ENCODE measurements at places on chromosomes 11 and 22. TPM values are rescaled to one million over a fixed set of nuclear protein-coding genes. Genes with fewer than 3 reads are reported as not detected.
A peak's percentile ranks its signal among the peaks of the same experiment; 100 is the strongest.

DNA sequence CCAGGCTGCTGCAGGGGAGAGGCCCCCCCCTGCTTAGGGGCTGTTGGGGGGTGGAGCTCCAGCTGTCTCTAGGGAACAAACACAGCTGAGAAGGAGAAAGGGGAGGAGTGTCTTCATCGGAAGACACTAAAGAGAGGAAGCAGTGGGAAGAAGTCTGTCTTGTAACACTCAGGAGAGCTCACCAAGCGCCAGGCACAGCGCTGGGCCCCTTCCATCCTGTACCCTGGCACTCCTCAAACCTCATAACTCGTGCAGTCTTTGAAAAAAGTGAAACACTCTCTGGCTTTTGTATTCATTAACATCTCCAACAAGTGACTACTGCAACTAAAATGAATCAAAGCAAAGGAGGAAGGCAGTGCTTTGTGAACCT is 67.4 kb upstream of the PRDM11 start:
- peaks cover 28% of the 10 kb centered on the region for H3K4me1 ChIP-seq
- H3K4me3 ChIP-seq = no peak overlapping the region
- H3K27me3 ChIP-seq = no peaks in the 10 kb centered on the region
- H3K27ac ChIP-seq = no peak overlapping the region
- DNase-seq = no peak

DNA sequence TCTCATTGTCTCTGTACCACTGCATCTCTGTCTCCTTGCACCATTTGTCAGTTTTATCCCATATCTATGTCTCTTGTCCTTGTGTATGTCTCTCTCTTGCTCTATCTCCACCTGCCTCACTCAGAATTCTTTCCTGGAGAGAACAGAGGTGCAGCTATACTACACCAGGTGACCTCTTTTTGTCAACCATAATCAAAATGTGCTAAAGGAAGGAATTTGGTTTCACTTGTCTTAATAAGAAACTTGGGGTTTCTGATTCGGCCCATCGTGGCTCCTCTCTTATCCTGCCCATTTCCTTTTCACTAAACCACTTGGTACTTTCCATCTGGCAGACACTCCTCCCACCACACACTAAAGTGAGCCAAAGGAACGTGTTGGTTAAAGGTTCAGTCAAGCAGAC is 2.0 kb upstream of the C11orf42 start:
- no peak overlapping the region for H3K4me3 ChIP-seq
- peaks cover 4% of the 10 kb centered on the region for H3K4me1 ChIP-seq
- DNase-seq = no peak

GRCh38 chr11:66361502-66361941 is 10.0 kb downstream of the SLC29A2 start:
- no peaks in the 10 kb centered on the region for H3K27me3 ChIP-seq
- peaks cover 2% of the 10 kb centered on the region for H3K4me1 ChIP-seq
- no peak for DNase-seq
- no peak overlapping the region for H3K4me3 ChIP-seq

GRCh38 chr11:61752117-61752924 is at the start of gene MYRF:
MYRF (plus strand) TSS chr11:61752636; CDS start chr11:61752745, 109 bp downstream.
- no peak for DNase-seq
- H3K4me1 ChIP-seq = peaks cover 19% of the 10 kb centered on the region
- peaks cover 3% of the 10 kb centered on the region for H3K27me3 ChIP-seq

GRCh38 chr11:71252770-71253730 is 673 bp upstream of the SHANK2 start:
- H3K27ac ChIP-seq = peak overlapping the region; percentile 82
- no peaks in the 10 kb centered on the region for H3K36me3 ChIP-seq
- H3K4me1 ChIP-seq = peaks cover 30% of the 10 kb centered on the region

GRCh38 chr11:23995891-23996290 is 501.0 kb upstream of the LUZP2 start:
- H3K27ac ChIP-seq = no peak overlapping the region
- no peaks in the 10 kb centered on the region for H3K36me3 ChIP-seq
- H3K27me3 ChIP-seq = no peaks in the 10 kb centered on the region
- no peak for DNase-seq
- H3K4me3 ChIP-seq = no peak overlapping the region
- no peaks in the 10 kb centered on the region for H3K4me1 ChIP-seq

- no peaks in the 10 kb centered on the region for H3K4me1 ChIP-seq
- no peak for DNase-seq
- H3K27ac ChIP-seq = no peak overlapping the region
- no peaks in the 10 kb centered on the region for H3K27me3 ChIP-seq
- no peaks in the 10 kb centered on the region for H3K36me3 ChIP-seq
- no peak overlapping the region for H3K4me3 ChIP-seq
These were observed 15.3 kb upstream of the ZBTB16 start for GRCh38 chr11:114044042-114044871.

DNA sequence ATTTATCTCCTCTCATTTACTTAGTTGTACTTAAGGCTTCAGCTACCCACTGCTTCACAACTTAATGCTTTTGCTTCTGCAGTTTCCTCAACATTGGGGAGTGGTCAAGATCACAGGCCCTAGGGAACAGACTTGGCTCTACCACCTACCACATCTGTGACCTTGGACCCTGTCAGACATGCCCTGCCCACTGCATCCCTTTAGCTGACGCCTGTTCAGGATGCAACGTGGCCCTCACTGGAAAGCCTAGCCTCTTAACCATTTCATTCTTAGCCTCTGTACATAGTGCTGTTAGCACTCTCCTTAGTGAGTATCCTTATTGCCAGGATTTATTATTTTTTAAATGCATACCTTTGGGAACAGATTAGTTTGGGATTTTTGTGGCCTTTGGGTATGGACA is 34.4 kb downstream of the TNRC6B start:
- no peaks in the 10 kb centered on the region for H3K36me3 ChIP-seq
- H3K4me1 ChIP-seq = peaks cover 64% of the 10 kb centered on the region
- H3K4me3 ChIP-seq = no peak overlapping the region
- no peaks in the 10 kb centered on the region for H3K27me3 ChIP-seq
- H3K27ac ChIP-seq = peak overlapping the region; percentile 68

- H3K27me3 ChIP-seq = peaks cover 2% of the 10 kb centered on the region
- no peak for DNase-seq
- H3K4me1 ChIP-seq = no peaks in the 10 kb centered on the region
- H3K36me3 ChIP-seq = no peaks in the 10 kb centered on the region
- H3K4me3 ChIP-seq = no peak overlapping the region
- H3K27ac ChIP-seq = no peak overlapping the region
These were observed 597.7 kb upstream of the CADM1 start for GRCh38 chr11:116101902-116102301.

GRCh38 chr22:39003165-39003638 is 10.9 kb upstream of the APOBEC3C start:
- H3K4me3 ChIP-seq = no peak overlapping the region
- peaks cover 8% of the 10 kb centered on the region for H3K4me1 ChIP-seq
- H3K27me3 ChIP-seq = peaks cover 9% of the 10 kb centered on the region
- H3K36me3 ChIP-seq = no peaks in the 10 kb centered on the region
- no peak for DNase-seq
- H3K27ac ChIP-seq = no peak overlapping the region

- no peak overlapping the region for H3K4me3 ChIP-seq
- peaks cover 53% of the 10 kb centered on the region for H3K4me1 ChIP-seq
- H3K36me3 ChIP-seq = peaks cover 27% of the 10 kb centered on the region
- H3K27ac ChIP-seq = peak overlapping the region; percentile 61
These were observed 5.7 kb downstream of the FTH1 start for GRCh38 chr11:61961570-61962212.

DNA sequence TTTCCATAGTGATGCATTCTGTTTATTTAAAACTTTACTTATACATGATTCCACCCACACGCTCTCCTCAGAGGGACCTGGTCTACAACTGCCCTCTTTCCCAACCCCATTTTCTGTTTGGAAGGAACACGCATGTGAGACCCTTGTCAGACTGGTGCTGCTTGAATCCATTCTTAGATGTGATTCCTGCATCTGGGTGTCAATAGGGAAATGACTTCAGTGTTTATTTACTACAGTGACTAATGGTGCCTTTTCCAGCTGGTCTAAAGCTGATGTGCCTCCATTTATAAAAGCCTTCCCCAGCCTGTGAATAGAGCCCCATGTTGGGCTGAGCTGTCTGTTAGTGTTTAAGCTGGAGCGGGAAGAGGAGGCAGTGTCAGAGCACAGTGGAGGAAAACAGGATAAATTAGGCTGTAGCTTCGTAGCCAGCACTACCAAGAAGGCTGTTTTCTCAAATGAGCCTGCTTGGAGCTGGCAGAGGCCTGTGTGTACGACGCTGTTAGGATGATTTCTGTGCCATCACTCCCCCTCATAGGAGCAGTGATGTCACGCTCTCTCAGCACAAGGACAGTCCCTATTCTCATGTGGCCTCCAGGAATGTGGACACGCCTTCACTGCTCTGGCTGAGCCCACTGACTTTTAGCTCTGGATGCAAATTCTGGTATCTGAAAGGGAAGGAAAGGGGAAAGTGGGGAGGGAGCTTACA is 18.9 kb upstream of the C11orf96 start:
- H3K4me1 ChIP-seq = peaks cover 44% of the 10 kb centered on the region
- no peak overlapping the region for H3K4me3 ChIP-seq
- DNase-seq = no peak
- peak overlapping the region; percentile 72 for H3K27ac ChIP-seq
- peaks cover 35% of the 10 kb centered on the region for H3K36me3 ChIP-seq

- H3K4me3 ChIP-seq = no peak overlapping the region
- no peak for DNase-seq
- H3K4me1 ChIP-seq = no peaks in the 10 kb centered on the region
These were observed 31.3 kb upstream of the TEAD1 start for GRCh38 chr11:12642806-12643428.

- H3K4me1 ChIP-seq = peaks cover 8% of the 10 kb centered on the region
- H3K36me3 ChIP-seq = no peaks in the 10 kb centered on the region
- no peak overlapping the region for H3K27ac ChIP-seq
These were observed 11.0 kb upstream of the SLC5A4 start for GRCh38 chr22:32265882-32266767.

GRCh38 chr11:80451105-80451504 is 1010.3 kb upstream of the TENM4 start:
- H3K27me3 ChIP-seq = no peaks in the 10 kb centered on the region
- no peaks in the 10 kb centered on the region for H3K36me3 ChIP-seq
- no peak for DNase-seq
- no peaks in the 10 kb centered on the region for H3K4me1 ChIP-seq

GRCh38 chr11:1917523-1918435 is 1.7 kb upstream of the TNNT3 start:
- no peak overlapping the region for H3K27ac ChIP-seq
- H3K4me1 ChIP-seq = peaks cover 47% of the 10 kb centered on the region
- DNase-seq = no peak
- no peaks in the 10 kb centered on the region for H3K27me3 ChIP-seq
- no peak overlapping the region for H3K4me3 ChIP-seq

GRCh38 chr11:123168955-123169484 is 26.0 kb downstream of the CLMP start:
- no peak overlapping the region for H3K4me3 ChIP-seq
- no peak for DNase-seq
- no peak overlapping the region for H3K27ac ChIP-seq
- H3K36me3 ChIP-seq = no peaks in the 10 kb centered on the region

- DNase-seq = peak; percentile 29
- H3K27me3 ChIP-seq = no peaks in the 10 kb centered on the region
- H3K36me3 ChIP-seq = no peaks in the 10 kb centered on the region
- no peak overlapping the region for H3K27ac ChIP-seq
These were observed 28.2 kb upstream of the CHKA start for GRCh38 chr11:68149417-68149816.

DNA sequence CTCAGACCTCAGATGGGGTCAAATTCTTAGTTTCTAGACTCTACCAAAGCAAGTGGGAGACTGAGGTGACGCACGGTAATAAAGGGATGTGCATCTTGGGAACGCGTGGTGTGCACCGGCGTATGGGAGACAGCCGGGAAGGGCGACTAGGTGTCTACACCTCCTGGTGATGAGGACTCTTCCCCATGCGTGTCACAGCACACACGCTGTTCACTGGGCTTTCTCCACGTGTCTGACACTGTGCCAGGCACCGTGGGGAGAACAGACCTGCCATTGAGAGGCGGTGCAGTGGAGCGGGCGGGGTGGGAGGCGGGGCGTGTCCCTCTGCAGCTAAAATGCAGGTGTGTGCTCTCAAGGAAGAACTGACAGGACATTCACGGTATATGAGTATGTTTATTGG is 5.3 kb downstream of the FXYD6 start:
- no peak overlapping the region for H3K27ac ChIP-seq
- H3K27me3 ChIP-seq = peaks cover 38% of the 10 kb centered on the region
- DNase-seq = no peak
- H3K4me3 ChIP-seq = no peak overlapping the region
- no peaks in the 10 kb centered on the region for H3K36me3 ChIP-seq

DNA sequence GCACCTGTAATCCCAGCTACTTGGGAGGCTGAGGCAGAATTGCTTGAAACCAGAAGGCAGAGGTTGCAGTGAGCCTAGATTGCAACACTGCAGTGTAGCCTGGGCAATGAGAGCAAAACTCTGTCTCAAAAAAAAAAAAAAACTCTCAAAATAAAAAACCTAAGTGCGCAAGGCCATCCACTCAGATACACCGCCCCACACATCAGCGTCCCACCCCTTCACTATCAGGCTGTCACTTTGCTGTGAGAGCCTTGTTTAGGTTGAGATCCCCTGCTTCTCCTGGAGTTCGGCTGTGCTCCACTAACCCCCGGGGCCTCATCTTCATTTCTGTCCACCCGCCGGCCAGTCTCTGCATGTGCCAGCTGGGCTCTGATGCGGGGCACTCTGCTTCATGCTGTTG is 12.1 kb downstream of the SLC25A1 start:
- H3K27ac ChIP-seq = no peak overlapping the region
- no peaks in the 10 kb centered on the region for H3K36me3 ChIP-seq
- peaks cover 52% of the 10 kb centered on the region for H3K27me3 ChIP-seq
- no peak overlapping the region for H3K4me3 ChIP-seq

- no peaks in the 10 kb centered on the region for H3K4me1 ChIP-seq
- H3K27me3 ChIP-seq = no peaks in the 10 kb centered on the region
- H3K36me3 ChIP-seq = no peaks in the 10 kb centered on the region
- H3K27ac ChIP-seq = no peak overlapping the region
- DNase-seq = no peak
These were observed 38.7 kb upstream of the TOP3B start for GRCh38 chr22:22021162-22021750.

DNA sequence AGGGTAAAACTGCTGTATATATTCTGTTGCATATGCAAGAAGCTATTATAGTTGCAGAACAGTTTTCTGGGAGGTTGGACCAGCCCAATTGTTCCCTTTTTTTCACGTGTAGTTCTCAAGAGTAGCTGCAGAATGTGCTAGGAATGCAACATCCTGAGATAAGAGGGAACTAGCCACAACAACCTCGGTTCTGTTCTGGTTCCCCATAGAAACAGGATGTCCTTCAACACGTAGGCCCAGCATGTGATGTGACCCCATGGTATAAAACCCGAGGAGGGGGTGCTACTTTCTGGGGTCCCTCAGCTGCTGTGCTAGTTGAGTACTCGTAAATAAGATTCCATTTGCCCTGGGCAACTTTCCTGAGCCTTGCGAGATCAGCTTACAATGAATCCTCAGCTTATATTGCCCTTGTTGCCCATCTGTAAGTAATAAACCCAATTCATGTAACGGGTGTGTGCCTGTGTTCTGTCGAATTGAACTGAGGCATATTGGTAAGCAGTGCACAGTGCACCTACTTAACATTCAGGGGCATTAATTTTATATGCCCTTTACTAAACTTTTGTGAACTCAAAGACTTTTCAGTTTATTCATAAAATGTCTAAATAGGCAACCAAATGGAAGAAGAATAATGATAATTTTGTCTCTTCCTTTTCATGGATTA is 23.0 kb upstream of the TRAF6 start:
- H3K27ac ChIP-seq = no peak overlapping the region
- H3K4me1 ChIP-seq = no peaks in the 10 kb centered on the region
- no peak for DNase-seq
- H3K36me3 ChIP-seq = no peaks in the 10 kb centered on the region

Gene HBD
- not detected for total RNA-seq

Gene POLD4
- total RNA-seq = 66.0 TPM

Gene PHOX2A
- total RNA-seq = not detected

Gene JAML
- total RNA-seq = 2.1 TPM

Gene PRG3
- total RNA-seq = not detected

Gene KCNJ1
- 0.18 TPM for total RNA-seq

Gene DDI1
- total RNA-seq = not detected

Gene C11orf52
- 10.4 TPM for total RNA-seq

Gene TMEM151A
- not detected for total RNA-seq

Gene SBF2
- total RNA-seq = 47.7 TPM

Gene VWCE
- total RNA-seq = 1.7 TPM

Gene CCDC15
- total RNA-seq = 2.0 TPM

Data from suprapubic skin (tissue), 4 donors.